ENCODE measurements at places on chromosomes 2 and 18.

- no peak for DNase-seq
These were observed 29.2 kb upstream of the LOXHD1 start for GRCh38 chr18:46686186-46686585.

DNA sequence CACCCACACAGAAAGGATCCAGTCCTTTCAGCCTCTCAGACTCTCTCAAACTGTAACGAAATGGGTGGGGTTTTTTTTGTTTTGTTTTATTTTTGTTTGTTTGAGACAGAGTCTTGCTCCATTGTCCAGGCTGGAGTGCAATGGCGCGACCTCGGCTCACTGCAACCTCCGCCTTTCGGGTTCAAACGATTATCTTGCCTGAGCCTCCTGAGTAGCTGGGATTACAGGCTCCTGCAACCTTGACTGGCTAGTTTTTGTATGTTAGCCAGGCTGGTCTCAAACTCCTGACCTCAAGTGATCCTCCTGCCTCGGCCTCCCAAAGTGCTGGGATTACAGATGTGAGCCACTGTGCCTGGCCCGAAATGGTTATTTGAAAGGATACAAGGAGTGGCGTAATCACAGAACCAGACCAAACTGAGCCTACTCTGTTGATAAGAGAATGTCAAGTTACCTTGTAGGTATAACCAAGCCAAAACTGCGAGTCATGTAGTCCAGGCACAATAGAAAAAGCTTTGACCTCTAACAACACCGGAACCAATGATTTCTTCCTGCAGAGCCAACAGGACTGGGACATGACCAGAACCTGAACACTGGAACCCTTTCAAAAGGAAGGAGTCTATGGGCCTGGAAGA lies 72.5 kb downstream of the NCAPH start:
- no peak for DNase-seq

GRCh38 chr2:97653473-97653872 lies 7.6 kb downstream of the COX5B start:
- no peak for DNase-seq

DNA sequence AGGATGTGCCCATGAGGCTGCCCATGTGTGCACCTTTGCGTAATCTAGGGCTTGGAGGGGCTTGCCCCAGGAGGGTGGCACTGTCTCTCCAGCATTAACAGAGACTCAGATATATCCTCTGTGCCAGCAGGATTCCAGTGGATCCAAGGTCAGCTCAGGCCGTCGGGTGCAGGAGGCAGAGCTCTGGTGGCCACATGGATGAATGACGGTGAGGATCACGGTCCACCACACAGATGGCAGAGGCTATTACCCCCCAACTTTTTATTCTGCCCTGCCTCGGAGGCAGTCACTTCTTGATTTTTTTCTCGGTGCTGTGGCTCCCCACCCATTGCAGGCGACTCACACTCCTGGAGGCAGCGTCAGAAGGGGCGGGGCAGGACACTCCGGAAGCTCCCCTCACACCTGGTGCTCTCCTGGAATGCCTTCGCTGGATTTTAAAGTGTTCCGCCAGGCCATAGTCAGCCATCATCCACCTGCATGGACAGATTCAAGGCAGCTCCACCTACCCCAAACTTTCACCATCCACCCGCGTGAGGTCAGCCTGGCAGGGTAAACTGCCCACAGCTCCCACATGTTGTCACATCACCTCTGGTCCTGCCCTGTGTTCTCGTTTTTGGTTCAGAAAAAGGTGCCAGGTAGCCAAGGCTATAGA lies 602.9 kb upstream of the RAB6C start:
- no peak for DNase-seq

DNA sequence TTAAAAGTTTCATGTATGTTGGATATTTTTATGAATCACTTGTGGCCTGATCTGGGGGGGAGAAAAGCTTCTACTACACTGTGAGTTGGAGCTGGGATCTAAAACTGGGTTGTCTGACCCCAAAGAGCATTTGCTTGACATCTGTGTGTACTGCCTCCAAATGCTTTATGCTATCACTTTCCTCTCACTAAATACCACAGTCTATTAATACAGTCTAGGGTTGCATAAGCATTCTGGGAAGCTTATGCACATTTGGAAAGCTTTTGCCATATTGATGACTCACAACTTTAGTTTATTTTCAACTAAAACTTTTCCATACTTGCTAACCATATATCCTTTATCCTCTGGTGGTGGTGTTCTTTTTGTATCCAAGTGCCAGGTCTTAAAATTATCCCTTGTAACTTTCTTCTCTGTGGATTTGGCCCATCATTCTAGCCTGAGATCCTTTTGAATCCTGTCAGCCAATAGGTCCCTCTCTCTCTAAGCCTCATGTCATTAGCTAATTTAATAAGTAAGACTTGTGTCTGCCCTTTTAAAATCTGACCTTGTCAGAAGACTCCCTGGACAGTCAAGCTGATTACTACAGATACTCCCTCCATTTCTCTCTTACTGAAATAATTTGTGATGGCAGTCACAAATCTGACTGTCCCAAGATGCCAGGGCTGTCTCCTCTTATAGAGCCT lies 72.7 kb downstream of the NXPH2 start:
- no peak for DNase-seq

DNA sequence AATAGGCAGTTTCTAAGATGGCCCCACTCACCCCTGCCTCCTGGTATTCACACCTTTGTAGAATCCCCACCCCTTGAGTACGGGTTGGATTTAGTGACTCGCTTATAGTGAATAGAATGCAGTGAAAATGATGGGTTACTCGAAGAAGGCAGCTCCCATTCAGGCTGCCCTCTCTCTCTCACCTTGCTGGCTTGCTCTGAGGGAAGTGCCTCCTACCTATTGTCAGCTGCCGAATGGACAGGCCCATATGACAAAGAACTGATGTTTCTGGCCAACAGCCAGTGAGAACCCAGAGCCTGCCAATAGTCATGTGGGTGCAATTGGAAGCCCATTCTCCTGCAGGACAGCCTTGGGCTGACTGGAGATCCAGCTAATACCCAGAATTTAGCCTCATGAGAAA lies 22.1 kb upstream of the RNF103 start:
- no peak for DNase-seq

GRCh38 chr2:56263876-56264275 lies 80.1 kb downstream of the CCDC85A start:
- no peak for DNase-seq

DNA sequence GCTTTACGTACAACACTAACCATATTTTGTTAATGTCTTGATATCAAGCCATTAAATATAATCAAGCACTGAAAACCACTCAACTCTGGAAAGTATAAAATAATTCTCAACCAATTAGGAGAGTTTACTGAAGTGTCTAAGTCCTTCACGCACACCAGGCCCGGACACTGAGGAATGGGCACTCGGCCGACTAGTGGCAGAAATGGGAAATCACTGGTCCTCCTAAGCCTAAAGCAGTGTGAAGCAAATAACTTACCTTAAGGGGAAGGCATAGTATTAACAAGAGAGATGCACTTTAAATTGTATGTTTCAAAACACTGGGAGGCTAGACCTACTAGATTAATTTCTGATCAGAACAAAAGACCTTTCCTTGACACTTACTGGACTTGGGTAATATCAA lies 45.7 kb downstream of the FAM210A start:
- DNase-seq: no peak

DNA sequence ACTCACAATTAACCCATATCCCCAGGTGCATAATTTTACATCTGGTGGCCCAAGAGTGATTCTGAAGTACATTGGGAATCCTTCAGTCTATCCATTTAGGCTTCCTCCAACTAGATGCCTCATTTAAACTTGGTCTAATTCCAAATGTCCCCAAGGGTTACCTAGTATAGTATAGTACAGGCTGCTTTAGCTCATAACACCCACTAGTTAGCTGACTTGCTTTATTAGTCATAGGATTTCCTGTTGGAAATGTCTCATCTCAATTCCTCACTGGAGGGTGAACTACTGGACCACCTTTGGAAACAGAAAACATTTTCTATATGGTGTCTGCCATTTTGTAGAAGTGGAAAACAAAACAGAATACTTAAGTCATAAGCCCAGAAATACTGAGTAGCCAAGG lies 202.5 kb upstream of the SESTD1 start:
- DNase-seq: no peak

GRCh38 chr2:111667542-111668273 lies 216.3 kb downstream of the ANAPC1 start:
- DNase-seq: no peak
